ENCODE measurements at places on chromosomes 7 and 10.
A peak's percentile ranks its signal among the peaks of the same experiment; 100 is the strongest.

- no peak for DNase-seq
Measured at GRCh38 chr7:5567790-5568189, 144.2 kb upstream of the TNRC18 start.

DNA sequence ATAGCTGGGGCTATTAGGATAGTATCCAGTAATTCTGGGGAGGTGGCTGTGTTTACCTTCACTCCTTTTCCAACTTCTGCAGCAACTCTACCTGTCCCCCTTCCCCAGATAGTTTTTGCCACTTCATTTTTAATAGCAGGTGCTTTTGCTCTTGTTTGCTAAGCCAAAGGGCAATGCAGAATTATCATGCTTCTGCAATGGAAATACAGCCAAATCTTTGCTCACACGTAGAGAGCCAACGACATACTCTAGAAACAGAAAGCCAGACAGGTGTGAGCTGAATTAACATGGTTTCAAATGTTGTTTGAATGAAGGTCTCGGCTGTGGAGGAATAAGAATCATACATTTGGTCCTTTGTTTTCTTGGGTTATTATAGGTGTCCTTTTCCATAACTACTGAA, 14.4 kb downstream of the PLEKHS1 start:
- DNase-seq, result no peak

GRCh38 chr7:18086165-18087025, 58.7 kb upstream of the PRPS1L1 start:
- peak; percentile 9 for DNase-seq

GRCh38 chr10:78351809-78352208, 318.1 kb downstream of the RPS24 start:
- DNase-seq, result no peak

DNA sequence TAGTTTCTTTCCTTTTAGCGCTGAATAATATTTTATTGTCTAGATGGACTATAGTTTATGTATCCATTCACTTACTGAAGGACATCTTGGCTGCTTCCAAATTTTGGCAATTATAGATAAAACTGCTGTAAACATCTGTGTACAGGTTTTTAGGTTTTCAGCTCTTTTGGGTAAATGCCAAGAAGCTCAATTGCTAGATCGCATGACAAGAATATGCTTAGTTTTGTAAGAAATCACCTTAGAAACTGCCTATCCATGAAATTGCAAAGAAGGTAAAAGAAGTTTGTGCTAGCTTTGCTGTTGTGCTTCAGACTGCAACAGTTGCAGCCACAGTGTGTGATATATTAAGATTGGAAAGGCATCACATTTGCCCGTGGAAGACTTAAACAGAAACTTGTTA, 103.2 kb upstream of the TNS3 start:
- no peak for DNase-seq

GRCh38 chr10:12675186-12675585, 325.8 kb downstream of the CAMK1D start:
- no peak for DNase-seq

DNA sequence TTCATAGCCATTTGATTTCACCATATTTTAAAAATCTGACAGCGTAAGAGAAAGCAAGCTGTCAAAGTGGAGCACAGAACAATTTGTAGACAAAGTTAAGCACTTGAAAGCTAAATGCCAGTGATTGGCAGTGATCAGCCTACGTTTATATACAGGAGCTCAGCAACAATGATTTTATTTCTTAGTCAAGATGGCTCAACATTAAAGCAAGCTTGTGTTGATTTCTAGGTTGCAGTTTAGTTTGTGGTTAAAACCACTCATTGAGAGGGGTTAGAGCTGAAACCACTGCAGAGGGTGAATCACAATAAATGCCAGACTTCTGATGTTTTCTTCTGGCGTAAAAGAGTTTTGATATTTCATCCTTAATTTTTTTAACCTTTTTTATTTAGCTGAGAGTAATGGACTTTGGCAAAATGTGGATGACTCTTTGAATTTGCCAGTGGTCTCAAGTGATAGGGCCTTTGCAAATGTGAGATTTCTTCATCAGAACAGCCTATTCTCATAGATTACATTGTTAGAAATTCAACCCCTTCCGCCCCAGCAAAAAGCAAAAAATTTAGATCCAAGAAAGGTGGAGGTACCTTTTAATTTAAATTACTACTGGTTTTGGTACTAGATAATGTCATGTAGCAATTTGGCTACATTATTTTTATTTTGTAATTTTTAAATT, 73.8 kb downstream of the SHOC2 start:
- DNase-seq, result no peak

- no peak for DNase-seq
Measured at GRCh38 chr7:44145479-44145968, 4.4 kb upstream of the MYL7 start.

- DNase-seq, result no peak
Measured at GRCh38 chr7:35483568-35483967, 211.4 kb downstream of the HERPUD2 start.

DNA sequence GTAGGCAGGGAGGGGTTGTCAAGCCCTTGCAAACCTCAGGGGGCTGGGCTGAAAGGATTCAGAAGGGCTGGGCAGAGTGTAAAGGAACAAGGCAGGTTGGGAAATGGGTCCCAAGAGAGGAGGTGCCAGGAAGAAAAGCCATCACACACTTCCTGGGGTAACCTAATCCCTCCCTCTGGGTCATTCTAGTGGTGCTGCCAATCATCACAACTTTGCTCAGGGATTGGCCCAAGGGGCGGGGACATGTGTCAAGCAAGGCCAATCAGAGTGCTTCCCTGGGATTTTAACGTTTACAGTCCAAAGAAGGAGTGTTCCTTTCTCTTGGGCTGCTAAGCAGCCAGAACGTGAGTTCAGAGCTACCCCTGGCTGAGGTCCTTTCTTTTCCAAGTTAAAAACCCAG, 57.1 kb upstream of the NPTX2 start:
- DNase-seq, result no peak

DNA sequence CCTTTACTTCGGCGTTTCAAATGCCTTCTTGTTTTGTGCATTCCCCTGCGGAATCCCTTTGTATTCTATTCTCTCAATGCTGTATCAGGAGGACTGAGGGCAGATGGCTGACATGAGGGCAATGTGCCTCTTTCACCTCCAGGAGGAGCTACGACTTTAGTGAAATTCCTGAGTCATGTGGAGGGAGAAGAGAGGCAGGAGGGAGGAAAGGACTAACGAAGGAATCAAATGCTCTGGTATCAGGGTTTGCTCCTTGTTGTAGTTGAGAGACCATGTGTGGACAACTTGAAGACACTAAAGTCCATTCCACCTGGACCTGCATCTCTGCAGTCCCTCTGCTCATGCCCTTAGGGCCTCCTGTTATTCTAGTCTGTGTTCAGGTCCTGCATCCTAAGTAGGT, 40.2 kb upstream of the PRSS58 start:
- DNase-seq, result no peak

DNA sequence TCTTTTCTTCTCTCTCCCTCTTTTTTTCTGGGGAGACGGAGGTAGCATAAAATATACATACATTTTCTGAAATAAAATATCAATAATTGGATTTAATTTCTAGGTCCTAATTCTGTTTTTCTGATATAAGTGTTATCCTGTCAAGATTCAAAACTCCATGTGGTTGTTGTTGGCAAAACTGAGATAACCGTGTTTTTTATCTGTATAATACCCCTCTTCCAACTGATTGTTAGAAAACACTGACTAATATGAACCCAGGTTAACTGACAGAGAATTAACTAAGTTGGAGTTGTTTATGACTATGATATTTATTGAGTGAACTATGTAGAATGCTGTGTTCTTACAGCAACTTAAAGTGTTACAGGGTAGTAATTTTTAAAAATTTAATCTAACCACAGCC, 236.5 kb upstream of the KAT6B start:
- DNase-seq, result no peak

- no peak for DNase-seq
Measured at GRCh38 chr7:105760551-105761447, 115.6 kb downstream of the ATXN7L1 start.

DNA sequence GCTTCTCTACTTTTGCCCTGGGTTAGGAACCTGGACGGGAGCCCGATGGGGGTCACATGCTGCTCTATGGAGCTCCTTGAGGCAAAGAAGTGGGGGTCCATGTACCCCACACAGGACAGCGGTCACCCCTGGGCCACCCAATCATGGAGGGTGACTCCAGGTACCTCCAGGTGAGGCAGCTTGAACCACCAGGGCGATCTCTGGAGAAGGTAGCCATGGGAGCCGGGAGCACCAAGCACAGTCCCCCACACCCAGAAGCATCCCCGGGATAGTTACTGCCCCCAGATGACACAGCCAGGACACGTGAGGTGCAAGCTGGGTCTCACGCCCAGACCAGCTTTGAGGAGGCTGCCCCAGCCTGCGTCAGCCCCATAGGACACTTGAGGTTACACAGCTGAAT, 58.4 kb downstream of the C10orf143 start:
- no peak for DNase-seq

- no peak for DNase-seq
Measured at GRCh38 chr7:78055001-78055573, 256.5 kb downstream of the PHTF2 start.

GRCh38 chr10:580778-581177, 108.7 kb downstream of the DIP2C start:
- DNase-seq, result no peak

DNA sequence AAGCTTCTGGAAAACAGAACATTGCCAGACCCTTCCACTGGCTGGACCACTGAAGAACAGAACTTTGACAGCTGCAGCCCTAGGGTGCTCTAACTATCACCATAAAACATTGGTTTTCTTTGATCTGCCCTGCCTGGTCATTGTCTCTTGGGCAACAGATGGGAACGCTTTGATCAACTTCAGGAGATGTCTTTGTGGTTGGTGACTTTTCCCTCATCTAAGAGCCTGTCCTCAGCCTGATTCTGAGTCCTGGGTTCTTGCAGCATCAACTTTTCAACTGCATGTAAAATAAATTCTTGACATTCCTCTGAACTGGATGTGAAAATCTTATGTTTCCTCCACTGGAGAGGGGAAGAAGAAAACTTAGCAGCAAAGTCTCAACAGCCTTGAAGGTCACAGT, 53.1 kb upstream of the ZNRF2 start:
- no peak for DNase-seq

- DNase-seq, result no peak
Measured at GRCh38 chr7:105245398-105246114, 143.2 kb downstream of the SRPK2 start.

- DNase-seq, result no peak
Measured at GRCh38 chr10:129655007-129655678, 188.1 kb downstream of the MGMT start.

- no peak for DNase-seq
Measured at GRCh38 chr10:44422153-44422552, 37.3 kb upstream of the CXCL12 start.

GRCh38 chr7:132191418-132191817, 384.9 kb downstream of the PLXNA4 start:
- no peak for DNase-seq
